HuH-7.5 (cell line): ENCODE measurements at places on chromosomes 11 and 22.

GRCh38 chr11:46918083-46918787, at the start of gene LRP4:
TSS of gene LRP4 (minus strand) at chr11:46918550. CDS start at chr11:46918379, 171 bp downstream.
- DNase-seq = peak; percentile 68

- no peak for DNase-seq
Observed at GRCh38 chr22:23054531-23055257, 15.6 kb upstream of the GNAZ start.

DNA sequence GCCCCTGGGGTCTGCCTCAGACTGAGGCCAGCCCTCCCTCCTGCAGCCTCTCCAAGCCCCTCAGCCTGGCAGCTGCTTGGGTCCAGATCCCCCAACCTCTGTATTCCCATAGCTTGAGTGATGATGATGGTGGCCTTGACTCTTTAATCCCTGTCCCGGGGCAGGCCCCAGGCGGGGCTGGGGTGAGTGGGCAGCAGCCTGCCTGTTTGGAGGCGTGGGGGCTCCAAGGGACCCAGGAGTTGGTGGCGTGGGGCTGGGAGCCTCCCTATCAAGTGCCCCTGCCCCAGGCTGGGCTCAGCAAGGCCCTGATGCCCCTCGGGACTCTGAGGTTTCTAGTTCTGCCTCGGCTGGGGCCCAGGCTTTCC, 22.5 kb downstream of the PPIL2 start:
- no peak for DNase-seq

GRCh38 chr11:10592331-10592730, 23.9 kb upstream of the LYVE1 start:
- no peak for DNase-seq

- no peak for DNase-seq
Observed at GRCh38 chr11:80155412-80156017, 714.7 kb upstream of the TENM4 start.

GRCh38 chr11:123072762-123073161, 10.8 kb upstream of the HSPA8 start:
- DNase-seq = no peak

DNA sequence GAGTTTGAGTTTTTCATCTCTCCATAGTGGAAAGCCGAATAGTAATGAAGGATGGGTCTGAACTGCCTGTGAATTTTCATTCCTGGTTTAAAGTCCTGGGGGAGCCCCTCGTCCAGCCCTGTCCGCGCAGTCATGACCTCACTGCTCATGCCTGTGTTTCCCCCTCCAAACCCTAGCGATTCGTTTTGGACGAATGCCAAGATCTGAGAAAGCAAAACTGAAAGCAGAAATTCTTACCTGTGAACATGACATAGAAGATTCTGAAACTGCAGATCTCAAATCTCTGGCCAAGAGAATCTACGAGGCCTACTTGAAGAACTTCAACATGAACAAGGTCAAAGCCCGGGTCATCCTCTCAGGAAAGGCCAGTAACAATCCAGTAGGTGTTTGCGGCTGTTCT, 30.5 kb downstream of the CDPF1 start:
- no peak for DNase-seq

DNA sequence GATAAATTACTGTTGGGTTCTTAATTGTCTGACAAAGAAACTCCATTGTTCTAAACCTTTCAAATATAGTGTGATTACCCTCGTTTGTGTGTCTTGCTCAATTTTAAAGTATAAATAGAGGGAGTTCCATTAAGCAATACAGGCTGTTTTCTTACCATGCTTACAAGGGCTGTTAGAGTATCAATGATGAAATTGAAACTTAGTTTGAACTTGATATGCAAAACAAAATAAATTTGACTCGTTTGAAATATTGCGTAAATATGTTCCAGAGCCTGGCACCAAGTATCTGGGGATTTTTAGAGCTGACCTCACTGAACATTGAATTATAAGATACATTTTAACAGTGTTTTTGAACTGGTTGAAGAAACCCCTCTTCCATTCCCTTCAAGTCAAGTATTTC, 31.7 kb downstream of the TEAD1 start:
- no peak for DNase-seq

DNA sequence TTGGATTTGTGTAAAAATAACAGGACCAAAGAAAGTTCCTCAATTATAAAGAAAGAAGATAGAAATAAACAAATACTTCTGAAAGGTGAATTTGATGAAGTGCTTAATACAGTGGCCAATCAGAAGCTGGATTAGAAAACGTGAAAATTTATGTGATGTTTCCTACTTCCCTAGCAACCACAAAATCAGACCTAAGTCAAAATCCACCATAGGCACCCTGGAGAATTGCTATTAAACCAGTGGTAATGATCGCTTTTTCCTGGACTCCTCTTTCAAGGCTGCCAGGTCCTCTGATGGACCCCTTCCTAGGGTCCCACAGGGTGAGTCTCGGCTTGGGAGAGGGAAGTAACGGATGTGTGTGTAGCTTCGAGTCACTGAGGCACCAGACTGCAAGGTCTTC, 9.6 kb downstream of the WT1 start:
- DNase-seq = no peak

GRCh38 chr11:26474401-26474800, 97.7 kb downstream of the MUC15 start:
- no peak for DNase-seq

- no peak for DNase-seq
Observed at GRCh38 chr11:69501891-69502860, 20.7 kb downstream of the LINC01488 start.
